ENCODE measurements at places on chromosomes 2 and 18.

- no peak for DNase-seq
Observed at GRCh38 chr2:225022188-225022587, 20.1 kb downstream of the DOCK10 start.

DNA sequence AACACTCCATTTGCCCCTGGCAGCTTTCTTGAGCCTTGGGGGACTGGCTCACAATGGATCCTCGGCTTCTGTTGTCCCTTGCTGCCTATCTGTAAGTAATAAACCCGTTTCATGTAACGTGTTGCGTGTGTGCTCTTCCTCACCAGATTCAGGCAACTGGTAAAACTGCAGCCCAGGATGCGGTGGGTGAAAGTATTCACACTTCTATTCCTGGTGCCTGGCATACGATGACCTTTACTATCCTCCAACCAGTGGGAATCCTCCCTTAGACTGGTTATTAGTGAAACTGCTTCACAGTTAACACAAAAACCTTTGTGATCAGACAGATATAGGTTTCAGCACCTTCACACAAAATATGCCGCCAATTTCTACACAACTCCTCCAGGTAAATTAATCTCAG, 13.6 kb upstream of the ICA1L start:
- DNase-seq: no peak

GRCh38 chr2:37333256-37333655, 8.6 kb upstream of the PRKD3 start:
- no peak for DNase-seq

- DNase-seq: no peak
Observed at GRCh38 chr2:8827729-8828128, 9.7 kb downstream of the KIDINS220 start.

- DNase-seq: no peak
Observed at GRCh38 chr2:103132536-103133217, 370.8 kb downstream of the TMEM182 start.

- no peak for DNase-seq
Observed at GRCh38 chr18:74773171-74773624, 175.5 kb downstream of the ZNF407 start.

DNA sequence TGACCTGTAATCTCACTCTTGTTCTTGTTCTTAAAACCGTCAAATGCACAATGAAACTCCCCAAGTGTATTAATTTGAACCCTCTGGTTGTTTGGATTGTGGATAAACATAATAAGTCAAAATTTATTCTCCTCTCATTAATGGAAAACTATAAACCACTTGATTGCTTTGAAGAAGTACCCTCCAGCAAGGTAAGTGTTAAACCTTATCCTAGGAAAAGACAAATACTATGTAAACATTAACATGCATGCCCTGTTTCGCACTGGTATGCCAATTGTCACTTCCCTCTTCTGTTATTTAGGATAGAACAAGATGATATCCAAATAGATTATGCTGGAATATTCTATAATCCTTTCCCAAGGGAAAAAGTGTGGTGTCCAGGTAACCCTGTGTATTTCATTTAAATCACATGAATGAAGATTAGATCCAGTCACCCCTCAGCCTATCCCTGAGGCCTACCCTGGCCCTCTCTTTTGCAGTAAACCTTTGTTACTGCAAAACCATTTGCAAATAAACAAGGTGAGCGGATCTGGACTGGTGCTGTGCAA, 1.3 kb downstream of the ADI1 start:
- no peak for DNase-seq

- DNase-seq: peak; percentile 67
Observed at GRCh38 chr2:854460-854859, 96.2 kb upstream of the SNTG2 start.

DNA sequence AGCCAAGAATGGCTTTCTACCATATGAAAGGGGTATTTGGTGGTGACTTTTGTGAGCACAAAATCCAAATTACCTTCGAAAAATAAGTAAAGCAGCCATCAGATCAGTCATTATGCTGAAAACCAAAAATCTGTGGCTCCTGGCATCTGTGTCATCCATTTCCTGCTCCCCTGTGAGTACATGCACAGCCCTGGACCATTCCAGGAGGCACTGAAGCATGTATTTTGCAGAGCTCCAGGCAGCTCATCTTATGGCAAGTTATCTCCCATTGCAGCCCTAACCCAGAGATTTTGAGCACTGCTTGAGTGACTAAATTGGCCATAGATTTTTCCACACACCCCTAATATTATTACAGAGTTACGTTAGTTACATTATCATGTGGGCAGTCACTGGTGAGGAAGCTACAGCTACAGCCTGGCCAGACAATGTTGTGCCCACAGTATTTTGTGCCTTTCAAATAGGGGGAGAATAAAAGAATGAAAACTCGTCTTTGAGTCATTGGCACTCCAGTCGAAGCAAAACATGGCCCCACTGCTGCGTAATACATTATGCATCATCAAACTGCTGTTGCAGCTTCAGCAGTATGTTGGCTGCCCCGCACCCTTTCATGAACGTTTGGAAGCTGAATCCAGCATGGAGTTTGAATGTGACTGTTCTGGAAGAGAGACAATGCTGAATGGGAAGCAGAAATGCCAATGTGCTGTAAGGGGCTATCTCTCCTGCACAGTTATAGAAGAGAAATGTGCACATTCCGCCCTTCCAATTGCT, 702.2 kb downstream of the RNF144A start:
- no peak for DNase-seq

DNA sequence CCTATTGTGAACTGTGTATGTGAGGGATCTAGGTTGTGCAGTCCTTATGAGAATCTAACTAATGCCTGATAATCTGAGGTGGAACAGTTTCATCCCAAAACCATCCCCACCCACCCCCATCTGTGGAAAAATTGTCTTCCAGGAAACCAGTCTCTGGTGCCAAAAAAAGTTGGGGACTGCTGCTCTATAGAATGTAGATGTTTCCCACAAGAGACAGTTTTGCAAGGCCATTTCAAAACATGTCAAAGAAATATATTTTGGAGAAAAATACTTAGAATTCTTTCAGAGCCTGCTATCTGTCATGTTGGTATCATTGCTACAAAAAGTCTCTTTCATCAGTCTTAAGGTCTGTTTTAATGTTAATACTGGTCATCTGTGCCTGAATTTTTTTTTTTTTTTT, 4.1 kb upstream of the SLC39A10 start:
- DNase-seq: no peak

DNA sequence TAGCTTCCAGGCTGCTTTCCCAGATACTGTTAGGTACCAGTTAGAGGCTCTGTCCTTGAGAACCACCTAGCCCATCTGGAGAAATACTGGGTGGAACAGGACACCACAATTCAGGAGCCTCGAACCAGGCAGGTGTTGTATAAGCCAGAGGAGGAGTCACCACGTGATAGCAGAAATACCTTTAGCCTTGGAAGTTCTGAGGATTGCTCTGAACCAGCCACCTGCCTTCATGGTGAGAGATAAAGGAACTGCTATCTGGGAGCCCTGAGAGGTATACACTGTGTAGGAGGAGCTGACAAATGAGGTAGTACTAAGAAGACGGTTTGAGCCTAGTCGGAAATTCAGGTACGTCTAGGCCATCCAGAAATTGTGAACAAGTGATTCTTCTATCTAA, 7.6 kb upstream of the GPBAR1 start:
- no peak for DNase-seq

GRCh38 chr2:11028407-11028916, 116.7 kb downstream of the KCNF1 start:
- DNase-seq: no peak

- no peak for DNase-seq
Observed at GRCh38 chr2:46997884-46998283, 82.3 kb upstream of the MCFD2 start.

DNA sequence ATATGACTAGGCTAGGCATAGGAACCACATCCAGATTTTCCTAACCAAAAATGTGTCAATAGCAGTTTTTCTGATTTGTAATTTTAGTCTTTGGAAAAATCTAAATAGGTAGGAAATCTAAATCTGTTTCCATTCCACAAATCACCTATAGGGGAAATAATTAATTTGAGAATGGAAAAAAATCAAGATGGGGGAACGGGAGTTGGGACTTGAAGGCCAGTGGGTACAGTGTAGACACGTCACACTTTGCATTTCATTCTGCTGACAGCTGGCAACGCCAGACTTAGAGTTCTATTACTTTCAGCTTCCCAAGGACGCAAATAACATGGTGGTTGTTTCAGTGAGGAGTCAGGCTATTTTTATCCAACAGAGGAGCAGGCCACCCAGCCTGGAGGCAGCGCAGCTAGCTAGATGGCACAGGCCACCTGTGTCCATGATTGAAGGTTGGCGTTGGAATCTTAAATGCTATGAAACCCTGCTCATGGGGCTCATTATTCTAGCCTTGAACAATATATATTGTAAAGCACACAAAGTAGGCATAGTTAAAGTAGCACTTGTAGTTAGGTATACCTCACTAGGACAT, 23.4 kb downstream of the HNRNPA3 start:
- no peak for DNase-seq

DNA sequence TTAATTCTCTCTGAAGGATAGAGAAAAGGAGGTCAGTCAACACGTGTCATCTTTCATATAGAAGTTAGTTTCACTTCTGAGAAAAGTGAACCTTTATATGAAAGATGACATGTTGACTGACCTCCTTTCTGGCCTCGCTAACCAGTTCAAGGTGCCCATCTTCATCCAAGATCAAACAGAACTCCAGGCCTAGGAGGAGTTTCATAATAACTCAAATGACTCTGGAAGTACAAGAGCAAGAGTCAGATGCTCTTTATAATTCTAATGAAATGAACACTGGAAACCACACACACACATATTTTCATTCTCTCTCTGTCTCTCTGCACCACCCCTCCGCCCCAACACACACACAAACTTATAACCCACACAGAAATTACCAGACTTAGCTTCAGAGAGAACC, 16.3 kb downstream of the ANKRD44 start:
- no peak for DNase-seq

DNA sequence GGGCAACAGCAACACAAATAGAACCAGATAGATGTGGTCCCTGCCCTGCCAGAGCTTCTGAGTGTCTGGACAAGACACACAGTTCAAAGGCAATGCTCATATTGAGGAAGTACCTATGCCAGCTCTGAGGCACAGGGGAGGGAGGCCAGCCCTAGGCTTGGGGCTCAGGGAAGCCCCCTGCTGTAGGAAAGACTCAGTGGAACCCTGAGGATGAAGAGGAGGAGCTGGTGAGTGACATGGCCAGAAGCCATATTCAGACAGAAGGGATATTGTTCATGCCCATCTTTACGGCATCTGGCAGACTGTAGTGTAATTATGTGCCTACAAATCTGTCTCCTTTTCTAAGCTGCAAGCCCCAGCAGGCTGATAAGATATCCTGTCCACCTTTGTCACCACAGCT, 8.8 kb downstream of the SIGLEC15 start:
- no peak for DNase-seq

GRCh38 chr2:101273056-101273455, 20.4 kb downstream of the CNOT11 start:
- DNase-seq: no peak

GRCh38 chr2:126795656-126796055, 103.0 kb upstream of the TEX51 start:
- no peak for DNase-seq

- DNase-seq: no peak
Observed at GRCh38 chr2:86513948-86514660, 49.1 kb downstream of the CHMP3 start.

DNA sequence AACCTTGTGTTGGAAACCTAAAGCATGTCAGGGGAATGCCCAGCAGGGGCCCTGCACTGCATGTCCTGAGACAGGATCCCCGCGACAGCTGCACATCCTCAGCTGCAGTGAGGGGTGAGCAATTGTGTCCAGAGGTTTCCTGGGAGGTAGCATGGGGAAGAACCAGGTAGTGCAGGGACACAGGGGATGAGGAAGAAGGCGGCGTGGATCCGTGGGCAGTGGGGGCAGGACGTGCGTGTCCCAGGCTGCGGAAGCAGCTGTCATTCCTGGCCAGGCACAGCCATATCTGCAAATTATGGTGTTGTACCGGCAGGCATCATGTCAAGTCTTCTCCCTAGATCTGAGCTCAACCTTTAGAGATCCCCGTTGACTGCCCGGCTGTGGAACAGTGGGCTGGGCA, 238.2 kb upstream of the MYT1L start:
- DNase-seq: no peak

DNA sequence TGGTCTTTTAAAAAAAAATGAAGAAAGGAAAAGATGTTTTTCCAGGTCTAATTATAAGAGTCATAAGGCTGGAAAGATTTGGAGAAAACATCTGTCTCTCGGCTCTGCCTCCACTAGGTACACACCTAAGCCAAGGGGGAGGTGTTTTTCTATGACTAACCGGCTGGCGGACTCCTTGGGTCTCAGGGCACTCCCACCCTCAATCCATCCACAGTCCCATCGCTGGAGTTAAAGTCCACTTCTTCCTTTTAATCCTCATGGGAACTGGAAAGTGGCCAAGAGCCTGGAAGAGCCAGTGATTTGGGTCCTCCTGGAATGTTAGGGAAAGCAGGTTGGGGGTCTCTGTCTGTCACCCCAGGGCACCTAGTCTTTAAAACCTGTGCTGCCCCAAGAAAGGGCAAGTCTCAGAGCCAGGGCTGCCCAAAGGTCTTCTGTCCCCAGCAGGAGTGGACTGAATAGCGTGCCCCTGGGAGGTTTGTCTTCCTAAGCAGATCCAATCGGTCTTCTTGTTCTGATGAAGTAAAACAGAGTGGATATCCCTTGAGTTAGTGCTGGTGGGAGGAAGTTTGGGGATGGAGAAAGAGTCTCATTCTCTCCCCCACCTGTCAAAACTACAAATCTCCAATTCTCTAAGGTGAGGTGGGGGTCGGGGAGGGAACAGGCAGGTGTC, 66.4 kb downstream of the MCFD2 start:
- DNase-seq: no peak

- DNase-seq: no peak
Observed at GRCh38 chr2:138814123-138814898, 34.1 kb upstream of the NXPH2 start.

GRCh38 chr2:145807968-145808367, 1288.0 kb upstream of the ZEB2 start:
- DNase-seq: peak; percentile 5

GRCh38 chr2:38615237-38615636, 12.5 kb upstream of the HNRNPLL start:
- no peak for DNase-seq

GRCh38 chr2:179106342-179106675, 56.4 kb upstream of the CCDC141 start:
- no peak for DNase-seq

DNA sequence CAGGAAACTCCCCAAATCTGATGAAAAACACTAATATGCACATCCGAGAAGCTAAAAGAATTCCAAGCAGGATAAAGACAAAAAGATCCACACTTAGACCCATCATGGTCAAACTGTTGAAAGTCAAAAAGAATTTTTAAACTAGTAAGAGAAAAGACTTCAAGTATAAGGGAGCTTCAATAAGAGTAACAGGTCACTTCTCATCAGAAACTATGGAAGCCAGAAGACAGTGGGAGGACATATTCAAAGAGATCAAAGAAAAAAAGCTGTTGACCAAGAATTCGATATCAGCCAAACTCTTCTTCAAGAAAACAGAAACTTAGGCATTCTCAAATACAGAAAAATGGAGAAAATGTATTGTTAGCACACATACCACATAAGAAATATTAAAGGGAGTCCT, 50.4 kb downstream of the ZC3H8 start:
- DNase-seq: no peak
